ENCODE measurements at places on chromosomes 7 and 10.

DNA sequence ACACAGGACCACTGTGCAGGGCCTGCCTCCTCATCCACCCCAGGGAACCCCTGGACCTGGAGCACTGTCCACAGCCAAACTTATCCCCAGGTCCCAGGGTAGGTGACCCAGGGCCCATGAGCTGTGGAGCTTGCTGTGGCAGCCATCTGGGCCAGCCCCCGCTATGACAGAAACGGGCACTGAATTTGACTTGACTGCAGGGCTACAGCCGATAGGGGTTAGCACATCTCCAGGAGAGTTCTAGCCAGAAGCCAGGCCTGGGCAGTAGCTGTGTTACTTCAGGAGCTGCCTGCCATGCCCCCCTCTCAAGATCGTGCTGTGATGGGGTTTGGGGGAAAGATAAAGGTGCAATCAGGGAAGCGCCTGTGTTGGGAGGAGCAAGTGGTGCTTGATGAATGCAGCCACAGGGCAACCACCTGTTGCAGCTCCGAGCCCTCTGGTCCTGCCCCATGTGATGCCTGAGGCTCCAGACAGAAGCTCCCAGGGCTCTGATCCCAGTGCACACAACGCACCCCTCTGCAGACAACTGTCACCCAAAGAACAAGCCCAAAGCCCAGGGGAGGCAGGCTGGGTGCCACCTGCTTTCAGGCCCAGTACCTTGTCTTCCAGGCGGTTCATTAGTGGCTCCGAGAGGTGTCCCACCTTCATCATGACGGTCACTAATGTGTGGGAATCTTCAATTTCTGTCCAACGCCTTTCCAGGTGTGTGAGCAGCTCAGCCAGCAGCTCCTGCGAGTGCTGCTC, 6.5 kb downstream of the TBRG4 start:
- no peak for DNase-seq

DNA sequence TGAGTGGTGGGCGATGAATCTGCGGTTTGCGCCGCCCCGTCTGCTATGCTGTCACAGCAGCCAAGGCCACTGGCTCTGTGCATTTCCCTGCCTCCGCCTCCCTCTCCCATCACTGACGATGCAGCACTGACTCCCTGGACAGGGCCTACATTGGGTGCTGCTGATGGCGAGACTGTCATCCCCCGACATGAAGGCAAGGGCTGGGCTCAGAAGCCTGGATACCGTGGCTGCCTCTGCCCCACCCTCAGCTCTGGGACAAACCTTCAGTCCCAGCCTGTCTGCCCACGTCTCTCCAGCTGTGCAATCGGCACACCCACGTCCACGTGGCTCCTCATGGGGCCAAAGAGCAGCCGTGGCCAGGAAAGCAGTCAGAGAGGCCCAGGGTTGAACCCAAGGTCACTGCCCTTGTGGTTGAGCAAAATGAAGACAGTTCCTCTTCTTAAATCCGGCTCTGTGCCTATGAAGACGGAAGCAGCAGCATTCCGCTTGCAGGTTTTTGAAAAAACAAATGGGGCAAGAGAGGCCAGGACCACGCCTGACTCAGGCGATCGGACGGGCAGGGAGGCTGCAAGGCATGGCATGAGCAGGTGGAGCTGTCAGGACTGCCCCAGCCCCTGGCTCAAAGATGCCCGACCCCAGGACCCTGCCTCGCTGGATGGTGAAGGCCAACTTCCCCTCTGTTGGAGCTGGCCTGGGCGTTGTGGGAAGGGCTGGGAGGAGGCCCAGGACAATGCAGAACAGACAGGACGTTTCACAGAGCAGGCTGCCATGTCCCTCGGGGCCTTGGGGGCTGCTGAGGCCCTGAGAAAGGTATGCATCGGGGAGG, 517.5 kb downstream of the DNAJB6 start:
- DNase-seq = no peak

DNA sequence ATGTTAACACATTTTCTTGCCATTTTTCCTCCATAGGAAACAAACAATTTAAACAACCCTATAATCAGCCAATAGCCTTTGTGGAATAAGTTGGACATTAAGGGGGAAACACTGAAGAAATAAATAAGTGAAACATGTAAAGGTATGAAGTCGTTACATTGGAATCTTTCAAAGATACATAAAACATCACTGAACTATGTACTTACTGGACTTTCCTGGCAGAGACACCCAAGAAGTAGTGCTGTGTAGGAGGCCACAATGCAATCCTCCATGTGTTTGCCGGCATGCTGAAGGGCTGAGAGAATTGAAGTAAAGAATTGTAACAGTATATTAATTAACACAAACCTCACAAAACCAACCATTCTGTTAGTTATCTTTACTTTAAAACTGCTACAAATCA, 76.5 kb upstream of the GRID1 start:
- DNase-seq = no peak

GRCh38 chr10:109898666-109899355, 24.5 kb downstream of the XPNPEP1 start:
- no peak for DNase-seq

- DNase-seq = no peak
Observed at GRCh38 chr7:14073988-14074387, 84.5 kb upstream of the ETV1 start.

- DNase-seq = no peak
Observed at GRCh38 chr7:28432105-28432504, 19.8 kb downstream of the CREB5 start.

- no peak for DNase-seq
Observed at GRCh38 chr10:90958781-90959180, 37.9 kb upstream of the ANKRD1 start.

- DNase-seq = no peak
Observed at GRCh38 chr10:110138197-110138812, 69.1 kb upstream of the MXI1 start.

- no peak for DNase-seq
Observed at GRCh38 chr7:6614953-6615722, at the start of gene ZNF853. Gene ZNF853, plus strand, starts transcription at chr7:6615610. Its CDS starts 565 bp downstream, at chr7:6616175.

DNA sequence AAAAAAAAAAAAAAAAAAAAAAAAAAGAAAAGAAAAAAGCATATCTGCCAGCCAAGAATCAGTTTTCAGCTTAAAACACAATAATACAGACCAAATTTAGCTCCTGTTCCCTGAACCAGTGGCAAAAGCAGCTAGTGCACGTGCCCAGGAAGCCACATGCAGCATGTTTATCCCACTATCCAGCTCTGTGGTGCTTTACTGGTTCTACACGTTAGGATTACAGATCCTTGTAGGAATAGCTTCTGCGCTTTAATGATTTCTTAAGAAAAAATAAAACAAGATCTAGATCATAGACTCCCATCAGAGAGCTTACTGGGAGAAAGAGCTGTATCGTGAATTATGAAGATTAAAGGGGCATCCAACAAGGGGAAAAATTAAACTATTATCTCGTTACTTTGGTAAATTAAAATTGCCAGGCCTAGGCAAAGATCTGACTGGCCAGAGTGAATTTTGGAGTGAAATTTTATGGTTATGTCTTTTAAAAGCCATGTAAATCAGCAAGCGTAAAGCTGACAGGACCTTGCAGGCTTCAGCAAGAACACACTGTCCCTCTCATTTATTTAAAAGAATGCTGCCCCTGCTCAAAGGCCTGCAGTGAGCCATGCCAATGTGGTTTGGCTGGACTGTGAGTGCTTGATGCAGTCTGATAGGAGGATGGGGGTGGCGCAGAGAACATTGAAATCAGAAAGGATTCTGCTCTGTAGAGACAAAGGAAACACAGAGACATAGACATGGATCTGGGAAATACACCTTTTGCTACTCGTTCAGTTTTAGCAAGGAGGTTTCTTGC, 177.3 kb upstream of the PHYHIPL start:
- no peak for DNase-seq

DNA sequence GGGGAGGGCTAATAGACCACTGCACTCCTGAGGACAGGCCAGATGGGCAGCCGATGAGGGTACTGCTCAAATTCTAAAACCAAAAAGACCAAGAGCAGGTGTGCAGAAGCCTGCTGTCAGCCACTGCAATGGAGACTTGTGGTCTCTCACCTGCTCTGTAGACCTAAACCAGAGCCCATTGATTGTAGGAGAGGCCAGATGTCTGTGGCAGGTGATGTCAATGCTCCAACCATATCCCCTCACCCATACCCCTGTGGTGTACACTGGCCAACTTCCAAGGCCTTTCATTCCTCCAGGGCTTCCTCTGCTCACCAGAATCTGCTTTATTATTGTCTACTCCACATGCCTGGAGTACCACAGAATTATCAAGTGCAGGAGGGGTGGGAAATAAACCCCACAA, 116.9 kb upstream of the CHST15 start:
- DNase-seq = no peak

GRCh38 chr7:151662251-151662826, 142.6 kb upstream of the RHEB start:
- no peak for DNase-seq
